Stimulated activated CD4-positive, alpha-beta T cell treated with anti-CD3 and anti-CD28 coated beads, Interleukin-1b, Interleukin-23, amount 100 ng/mL, for 1 hour (primary cell): ENCODE measurements at places on chromosomes 16 and 17.

GRCh38 chr16:48158296-48158695, 2.5 kb upstream of the ABCC12 start:
- DNase-seq: no peak

DNA sequence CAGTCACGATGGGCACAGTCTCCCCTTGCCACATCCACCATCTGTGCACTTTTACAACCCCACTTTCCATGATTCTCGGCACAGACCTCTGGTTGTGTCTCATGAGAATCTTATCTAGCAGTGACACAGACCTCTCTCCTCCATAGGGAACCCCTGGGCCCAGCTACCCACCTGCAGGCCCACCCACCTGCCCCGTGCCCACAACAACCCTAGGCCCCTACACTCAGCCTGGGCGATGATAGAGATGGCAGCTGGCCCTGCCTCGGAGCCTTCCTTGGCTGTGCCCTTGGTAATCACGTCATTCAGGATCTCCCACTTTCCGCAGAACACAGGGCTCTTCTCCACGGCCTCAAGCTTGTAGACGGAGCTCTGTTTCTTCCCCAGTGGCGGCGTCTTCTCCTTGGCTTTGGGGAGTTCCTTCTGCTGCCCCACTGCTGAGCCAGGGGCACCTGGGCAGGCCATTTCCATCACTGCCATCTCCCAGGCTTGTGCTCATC, 26.5 kb downstream of the MAP3K14 start:
- no peak for DNase-seq

GRCh38 chr17:76887802-76888201, 19.6 kb downstream of the MGAT5B start:
- DNase-seq: no peak

- DNase-seq: no peak
These were observed 9.4 kb downstream of the C16orf89 start for GRCh38 chr16:5056352-5056751.

GRCh38 chr17:17034026-17034425, 8.2 kb upstream of the MPRIP start:
- no peak for DNase-seq

- no peak for DNase-seq
These were observed 20.5 kb downstream of the VMP1 start for GRCh38 chr17:59727817-59728533.
